ENCODE measurements at places on chromosomes 7 and 10.

DNA sequence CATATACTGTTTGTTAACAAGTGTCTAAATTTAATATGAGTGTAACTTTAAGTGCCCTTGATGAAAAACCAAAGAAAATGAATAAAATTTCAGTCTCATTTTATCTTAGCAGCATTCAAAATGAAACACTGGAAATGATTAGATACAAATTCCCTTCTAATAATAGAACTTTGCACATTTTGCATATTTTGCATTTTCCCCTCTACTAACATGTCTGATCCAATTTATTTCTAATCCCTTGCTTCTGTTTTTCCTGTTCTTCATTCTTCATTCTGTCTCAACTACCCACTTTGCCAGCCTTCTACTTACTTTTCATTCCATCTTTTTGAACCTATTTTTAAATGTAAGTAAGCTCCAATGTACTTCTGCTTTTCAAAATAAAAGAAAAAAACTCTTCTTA lies 42.7 kb upstream of the SEMA3D start:
- DNase-seq, result no peak

DNA sequence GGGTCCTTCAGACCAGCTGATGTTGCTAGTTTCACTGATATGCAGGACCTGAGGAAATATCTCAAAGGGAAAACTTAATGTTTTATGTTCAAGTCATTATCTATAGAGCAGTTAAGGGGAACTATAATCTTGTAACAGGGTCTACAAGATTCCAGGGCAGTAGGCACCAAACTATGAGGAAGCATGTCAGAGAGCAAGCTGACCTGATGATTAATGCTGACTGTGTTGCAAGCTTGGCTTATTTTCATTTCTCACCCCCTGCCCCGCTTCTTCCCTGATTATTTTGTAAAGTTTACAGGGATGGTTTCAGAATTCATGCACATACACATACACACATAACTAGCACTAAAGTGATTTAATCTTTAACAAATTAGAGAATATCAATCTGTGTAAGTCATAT lies 84.3 kb upstream of the CACNA2D1 start:
- DNase-seq, result no peak

DNA sequence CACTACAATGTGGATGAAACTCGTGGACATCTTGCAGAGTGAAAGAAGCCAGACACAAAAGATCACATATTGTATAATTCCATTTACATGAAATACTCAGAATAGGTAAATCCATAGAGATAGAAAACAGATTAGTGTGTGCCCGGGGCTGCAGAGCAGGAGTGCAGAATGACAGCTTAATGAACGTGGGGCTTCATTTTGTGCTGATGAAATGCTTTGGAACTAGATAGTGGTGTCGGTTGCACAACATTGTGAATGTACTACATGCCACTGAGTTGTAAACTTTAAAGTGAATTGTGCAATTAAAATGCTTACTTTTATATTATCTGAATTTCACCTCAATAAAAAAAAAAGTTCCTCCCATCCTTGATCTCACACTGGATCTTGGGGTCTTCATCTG lies 31.8 kb upstream of the CARD11 start:
- DNase-seq, result no peak

DNA sequence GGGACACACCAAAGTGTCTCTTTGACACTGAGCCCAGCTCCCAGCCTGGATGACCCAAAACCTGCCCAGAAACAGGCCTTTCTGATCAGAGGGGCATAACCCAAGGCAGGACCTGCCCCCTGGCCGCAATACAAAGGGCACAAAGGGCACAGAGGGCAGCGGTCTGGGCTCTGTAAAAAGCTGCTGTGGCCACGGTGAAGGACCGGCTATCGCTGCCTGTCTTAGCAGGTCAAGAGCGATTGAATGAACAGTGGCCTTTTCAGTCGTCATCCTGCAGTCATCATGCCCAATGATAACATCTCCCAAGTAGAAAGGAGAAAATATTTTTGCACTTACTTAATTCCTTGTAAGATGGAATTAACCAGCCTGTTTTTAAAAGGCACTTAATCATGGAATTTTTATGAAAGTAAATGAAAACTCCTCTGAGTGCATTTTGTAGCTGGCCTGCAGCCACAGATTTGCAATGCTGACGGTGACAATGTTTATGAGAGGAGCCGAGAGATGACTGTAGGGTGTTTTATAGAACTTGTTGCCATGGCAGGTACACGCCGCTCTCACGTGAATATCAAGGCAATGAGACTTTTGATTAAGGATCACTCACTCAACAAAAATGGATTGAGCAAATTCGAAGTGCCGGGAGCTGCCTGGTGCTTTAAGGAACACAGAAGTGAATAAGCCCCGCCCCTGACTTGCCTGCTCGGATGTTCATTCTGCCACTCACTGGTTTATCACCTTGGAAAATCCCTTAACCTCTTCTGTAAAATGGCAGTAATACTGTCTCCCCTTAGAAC lies 47.3 kb upstream of the BHLHA15 start:
- DNase-seq, result no peak

- no peak for DNase-seq
Measured at GRCh38 chr7:156055206-156055822, 243.1 kb upstream of the SHH start.

DNA sequence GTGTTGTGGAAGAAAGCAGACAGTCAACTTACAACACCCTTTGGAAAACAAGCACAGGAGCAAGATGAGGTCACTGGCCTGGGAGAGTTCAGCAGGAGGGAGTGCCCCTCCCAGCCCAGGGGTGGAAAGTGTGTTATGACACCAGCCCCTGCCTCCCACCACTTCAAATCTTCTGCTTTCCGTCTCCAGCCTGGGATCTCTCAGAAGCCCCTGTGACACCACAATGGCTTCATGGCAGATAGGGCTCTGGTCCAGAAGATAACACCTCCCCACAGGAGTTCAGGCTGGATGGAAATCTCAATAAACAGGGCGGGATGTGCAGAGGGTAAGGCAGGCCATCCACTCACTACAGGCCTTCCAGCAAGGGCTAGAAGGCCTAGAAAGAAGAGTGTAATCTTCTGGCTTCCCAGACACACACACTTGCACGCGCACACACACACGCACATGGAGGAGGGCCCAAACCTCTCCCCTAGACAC lies 48.7 kb upstream of the ZMIZ1 start:
- DNase-seq, result no peak

- DNase-seq, result peak; percentile 49
Measured at GRCh38 chr7:130069179-130069977, 956 bp upstream of the KLHDC10 start.

DNA sequence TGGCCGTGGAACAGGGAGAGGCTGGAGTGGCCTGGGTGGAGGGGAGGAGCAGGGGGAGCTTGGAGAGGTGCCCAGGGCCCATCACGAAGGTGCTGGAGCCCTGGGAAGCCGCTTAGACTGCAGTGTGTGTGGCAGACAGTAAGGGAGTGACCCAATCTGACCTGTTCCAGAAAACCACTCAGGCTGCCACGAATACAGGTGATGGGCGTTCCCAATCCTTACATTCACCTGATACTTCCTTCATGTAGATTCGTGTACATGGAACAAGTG lies 161.7 kb downstream of the SVIL start:
- no peak for DNase-seq

DNA sequence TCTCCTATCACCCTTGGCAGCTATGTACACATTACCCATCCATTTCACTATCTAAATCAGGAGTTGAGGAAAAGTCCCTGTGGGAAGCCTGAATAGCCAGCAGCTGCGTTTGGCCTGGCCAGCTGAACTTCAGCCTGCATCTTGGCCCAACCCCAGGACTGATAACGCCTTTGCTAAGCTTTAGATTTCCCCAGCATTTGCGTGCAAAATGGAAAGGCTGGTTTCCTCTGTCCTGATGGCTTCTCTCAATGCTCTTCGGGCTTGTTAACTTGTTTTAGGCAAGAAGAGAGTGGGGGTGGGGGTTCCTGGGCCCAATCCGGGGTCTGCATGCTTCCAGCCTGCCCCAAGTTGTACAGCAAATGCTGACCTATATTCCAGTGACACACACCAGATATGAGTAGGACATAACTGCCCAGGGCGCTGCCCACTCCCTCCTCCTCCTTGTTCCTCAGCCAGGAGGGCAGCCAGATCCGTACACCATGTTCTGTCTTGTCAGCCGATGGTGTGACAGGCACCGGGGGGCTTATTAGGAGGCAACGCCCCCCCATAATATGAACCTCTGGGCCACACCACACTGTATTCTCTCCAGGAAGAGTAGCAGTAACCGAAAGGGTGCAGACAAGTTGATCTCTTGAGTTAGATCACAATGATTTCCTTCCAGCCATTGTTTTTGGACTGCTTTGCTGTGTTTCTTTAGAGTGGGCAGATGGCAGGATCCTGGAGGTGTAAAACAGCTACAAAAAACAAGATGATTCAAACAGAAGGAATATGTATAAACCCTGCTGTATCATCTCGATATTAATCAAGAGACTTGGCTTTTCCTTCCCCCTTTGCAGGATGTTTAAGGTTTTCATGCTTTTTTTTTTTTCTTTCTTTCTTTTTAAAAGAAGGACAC lies 339.0 kb downstream of the RNLS start:
- DNase-seq, result no peak

DNA sequence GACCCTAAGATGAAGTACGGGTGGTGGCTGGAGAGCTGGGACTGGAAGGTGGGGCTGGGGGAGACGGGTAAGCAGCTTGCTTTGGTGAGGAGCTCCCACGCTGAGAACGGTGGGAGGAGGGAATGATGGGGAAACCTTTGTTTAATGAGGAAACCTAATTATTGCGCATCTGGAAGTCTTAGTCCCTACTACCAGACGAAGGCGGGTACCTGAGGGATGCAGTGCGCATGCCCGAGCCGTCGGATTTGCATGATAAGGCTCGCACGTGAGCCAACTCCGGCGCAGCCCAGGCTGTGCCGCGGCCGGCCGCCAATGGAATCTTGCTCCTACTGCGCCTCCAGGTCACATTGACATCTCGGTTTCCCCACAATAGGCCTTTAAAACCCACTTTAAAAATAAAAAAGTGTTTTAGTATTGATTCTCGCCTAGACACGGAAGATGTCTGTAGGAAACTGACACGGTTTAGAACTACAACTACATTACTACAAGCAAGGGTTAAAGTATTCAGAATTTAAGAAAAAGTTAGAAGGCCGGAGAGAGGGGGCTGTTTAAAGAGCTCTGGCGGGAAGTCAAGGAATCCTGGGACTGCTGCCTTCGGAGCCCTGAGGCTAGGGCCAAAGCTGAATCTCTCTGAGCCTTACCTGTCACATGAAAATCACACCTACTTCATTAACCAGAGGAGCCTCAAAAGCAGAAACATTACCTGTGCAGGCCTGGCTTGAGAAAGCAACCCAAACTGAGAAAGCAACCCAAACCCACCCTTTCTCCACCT lies 12.1 kb upstream of the DLX6 start:
- no peak for DNase-seq

- peak; percentile 99 for DNase-seq
Measured at GRCh38 chr7:157568770-157569584, 232.2 kb downstream of the DNAJB6 start.

DNA sequence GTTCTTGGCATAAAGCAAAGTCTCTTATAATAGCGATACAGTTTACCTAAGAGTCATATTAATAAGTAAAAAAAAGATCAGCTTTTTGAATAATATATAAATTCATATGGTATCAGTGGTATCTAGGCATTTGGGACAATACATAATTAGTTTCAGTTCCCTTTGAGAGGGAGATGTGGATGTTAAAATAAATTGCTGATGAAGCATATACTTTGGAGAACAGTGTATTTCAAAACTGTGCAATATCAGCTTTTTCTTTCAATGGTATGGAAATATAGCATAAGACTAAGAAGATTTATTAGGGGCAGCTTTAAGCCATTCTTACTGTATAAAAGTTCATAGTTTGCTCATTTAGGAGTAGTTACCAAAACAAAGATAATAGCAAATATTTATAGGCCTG lies 35.5 kb downstream of the MDFIC start:
- DNase-seq, result no peak

DNA sequence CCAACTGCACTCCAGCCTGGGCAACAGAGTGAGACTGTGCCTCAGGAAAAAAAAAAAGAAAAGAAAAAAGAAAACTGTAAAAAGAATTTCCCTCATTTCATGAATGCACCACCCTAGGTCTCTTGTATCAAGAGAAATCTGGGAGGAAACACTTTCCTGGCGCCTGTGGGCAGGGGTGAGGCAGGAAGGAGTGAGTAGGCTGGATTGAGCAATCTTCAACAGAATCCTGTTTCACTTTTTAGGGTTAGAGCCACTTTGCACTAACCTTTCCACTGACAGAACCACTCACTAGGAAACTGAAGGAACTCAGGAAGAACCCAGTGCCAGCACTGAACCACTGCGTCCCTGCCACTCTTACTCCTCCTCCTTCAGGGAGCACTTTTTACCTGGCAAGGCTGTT lies 282.1 kb downstream of the CCDC3 start:
- no peak for DNase-seq

DNA sequence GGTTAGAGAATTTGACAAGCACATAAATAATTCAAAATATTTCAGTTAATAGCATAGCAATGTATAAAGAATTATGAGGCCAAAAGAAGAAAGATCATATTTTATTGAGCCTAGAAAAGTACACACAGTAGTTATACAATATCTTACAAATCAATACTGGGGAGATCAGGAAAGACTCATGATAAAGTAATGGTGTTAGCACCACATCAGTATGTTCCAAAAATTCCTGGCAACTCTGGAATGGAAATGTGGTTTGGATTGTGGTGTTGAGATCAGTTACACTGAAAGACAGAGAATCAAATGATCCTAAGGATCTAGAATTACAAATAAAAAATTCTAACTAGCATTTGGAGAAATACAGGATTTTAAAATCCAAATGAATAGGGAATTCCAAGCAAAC lies 420.5 kb upstream of the CNTNAP2 start:
- DNase-seq, result no peak

- peak; percentile 24 for DNase-seq
Measured at GRCh38 chr10:101839416-101840063, 4.1 kb downstream of the KCNIP2 start.

DNA sequence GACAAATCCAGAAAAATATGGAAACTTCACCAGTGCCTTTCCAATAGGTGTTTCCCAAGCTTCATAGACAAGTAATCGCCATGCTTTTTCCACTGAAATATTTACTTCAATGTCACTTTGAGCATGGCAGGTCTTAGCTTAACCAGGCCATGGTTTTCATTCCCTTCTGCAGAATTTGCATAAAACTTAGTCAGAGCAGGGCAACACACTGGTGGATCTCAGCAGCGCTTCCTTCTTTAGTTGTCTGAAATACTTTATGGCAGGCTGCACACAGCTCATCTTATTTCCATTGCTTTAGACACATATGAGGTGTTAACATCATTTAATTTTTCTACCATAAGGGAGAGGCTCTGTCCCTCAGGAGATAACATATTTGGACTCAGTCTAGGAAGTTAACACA lies 102.9 kb upstream of the AHR start:
- no peak for DNase-seq

- DNase-seq, result no peak
Measured at GRCh38 chr10:78260141-78260540, 226.5 kb downstream of the RPS24 start.

DNA sequence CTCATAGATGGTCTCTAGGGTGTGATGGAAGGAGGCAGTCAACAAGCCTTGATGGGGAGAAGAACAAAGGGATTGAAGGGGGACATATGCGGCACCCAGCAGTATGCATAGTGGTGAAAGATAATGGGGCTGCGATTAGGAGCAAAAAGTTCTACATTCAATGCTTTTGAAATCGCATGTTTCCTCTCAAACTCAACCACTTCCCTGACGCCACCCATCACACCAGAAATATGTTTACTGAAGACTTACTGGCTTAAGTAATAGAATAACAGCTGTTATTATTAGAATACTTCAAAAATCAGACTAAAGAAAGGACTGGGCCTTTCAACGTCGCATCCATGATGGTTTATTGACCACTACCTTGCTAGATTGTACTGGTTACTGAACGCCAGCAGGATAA lies 31.5 kb downstream of the MKRN1 start:
- DNase-seq, result no peak

Data from NCI-H1417 (cell line).